ENCODE measurements at places on chromosomes 3 and 15.

- DNase-seq: no peak
Observed at GRCh38 chr15:58462547-58462946, 30.8 kb downstream of the LIPC start.

DNA sequence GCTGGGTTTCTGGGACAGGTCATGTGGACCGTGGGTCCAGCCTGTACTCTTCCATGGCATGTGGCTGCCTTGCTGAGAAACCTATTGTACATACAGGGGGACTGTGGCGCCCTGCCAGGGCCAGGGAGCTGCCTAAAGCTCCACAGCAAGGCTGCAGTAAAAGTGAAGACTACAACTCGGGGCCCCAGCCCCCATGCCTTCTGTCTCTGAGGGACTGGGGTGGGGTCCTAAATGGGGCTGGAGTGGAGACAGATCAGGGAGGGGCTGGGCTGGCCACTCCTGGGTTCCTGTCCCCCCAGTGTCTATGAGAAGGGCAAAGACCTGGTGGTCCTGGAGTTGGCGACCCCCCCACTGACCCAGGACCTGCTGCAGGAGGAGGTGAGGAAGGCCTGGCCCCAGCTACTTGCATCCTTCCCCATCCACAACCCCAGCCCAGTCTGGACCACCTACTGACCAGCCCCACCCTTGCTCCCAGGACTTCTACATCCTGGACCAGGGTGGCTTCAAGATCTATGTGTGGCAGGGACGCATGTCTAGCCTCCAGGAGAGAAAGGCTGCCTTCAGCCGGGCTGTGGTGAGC is 7.3 kb downstream of the VILL start:
- DNase-seq: no peak

GRCh38 chr3:176919836-176920765 is 277.2 kb downstream of the TBL1XR1 start:
- peak; percentile 47 for DNase-seq

DNA sequence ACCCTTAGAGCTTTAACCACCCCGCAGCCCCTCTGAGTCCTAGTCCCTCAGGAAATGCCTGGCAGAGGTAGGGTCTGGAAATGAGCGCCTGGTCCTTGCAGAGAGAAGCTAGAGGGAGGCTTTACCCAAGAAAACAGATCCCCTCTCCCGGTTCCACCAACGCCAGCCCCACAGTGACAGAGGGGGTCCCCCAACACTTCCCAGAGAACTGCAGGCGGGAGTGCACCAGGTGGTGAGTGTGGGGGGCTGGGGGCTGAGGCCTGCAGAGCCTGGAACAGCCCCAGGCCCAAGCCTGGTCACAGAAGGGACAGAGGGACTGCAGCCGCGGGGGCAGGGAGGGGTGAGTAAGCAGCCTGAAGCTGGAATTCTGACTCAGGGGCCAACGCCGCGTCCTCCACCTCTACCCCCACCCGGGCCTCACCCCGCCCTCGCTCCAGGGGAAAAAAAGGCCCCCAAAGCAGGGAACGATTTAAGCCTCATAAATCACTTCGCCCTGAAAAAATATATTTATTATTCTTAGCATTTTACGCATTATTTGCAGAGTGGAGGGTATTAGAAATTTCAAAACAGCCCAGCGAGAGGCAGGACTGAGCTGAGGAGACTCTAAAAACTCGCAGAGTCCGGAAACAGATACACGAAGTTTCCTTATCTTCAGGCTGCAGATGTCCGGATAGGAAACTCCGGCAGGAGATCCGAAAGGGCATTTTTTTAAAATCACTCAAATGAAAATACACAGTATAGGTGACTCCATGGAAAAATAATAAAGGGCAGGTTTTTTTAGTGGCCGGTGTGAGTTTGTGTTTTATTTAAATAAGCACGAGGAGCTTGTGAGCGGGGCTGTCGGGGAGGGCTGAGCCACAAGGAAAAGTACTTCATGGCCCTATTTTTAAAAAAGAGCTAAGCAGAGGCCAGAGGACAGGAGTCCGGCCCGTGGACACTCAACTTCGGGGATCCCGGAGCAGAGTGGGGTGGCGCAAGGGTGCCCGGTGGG is 10.0 kb downstream of the GATA2 start:
- no peak for DNase-seq

DNA sequence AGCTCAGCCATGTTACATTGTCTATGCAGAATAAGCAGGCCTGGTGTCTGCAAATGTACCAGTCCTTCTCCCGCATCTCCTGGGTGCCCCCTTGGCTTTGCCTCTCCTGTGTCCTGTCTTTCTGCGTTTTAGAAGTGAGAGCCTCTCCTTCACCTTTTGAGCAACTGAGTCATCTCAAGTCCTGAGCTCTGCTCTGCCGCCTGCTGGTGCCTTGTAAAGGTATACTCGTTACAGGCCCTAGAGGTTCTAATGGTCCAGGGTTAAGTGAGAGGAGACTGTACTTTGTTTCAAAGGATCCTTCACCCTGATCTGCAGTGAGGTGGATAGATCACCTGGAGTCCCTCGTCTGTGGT is 12.6 kb downstream of the GHRL start:
- DNase-seq: no peak

DNA sequence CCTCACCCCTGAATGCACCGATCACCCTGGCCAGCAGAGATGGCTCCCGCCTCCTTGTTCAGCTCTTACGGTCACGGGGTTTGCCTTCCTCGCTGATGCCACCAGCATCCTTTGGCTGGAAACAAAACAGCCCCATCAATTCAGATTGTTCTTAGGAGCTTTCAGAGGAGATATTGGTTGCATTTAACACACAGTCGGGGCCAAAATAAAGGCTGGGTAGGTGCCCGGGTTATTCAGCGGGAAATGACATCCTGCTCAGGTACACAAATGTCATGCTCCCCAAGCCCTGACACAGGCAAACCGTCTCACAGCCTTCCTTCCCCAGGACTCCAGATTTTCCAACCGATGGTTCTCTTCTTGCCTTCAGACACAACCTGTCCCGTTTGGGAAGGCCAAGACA is 62.4 kb upstream of the MEF2A start:
- DNase-seq: no peak

GRCh38 chr15:74827614-74828013 is 1.2 kb downstream of the CPLX3 start:
- no peak for DNase-seq
